BE2C (cell line): ENCODE measurements at places on chromosomes 2 and 18.

DNA sequence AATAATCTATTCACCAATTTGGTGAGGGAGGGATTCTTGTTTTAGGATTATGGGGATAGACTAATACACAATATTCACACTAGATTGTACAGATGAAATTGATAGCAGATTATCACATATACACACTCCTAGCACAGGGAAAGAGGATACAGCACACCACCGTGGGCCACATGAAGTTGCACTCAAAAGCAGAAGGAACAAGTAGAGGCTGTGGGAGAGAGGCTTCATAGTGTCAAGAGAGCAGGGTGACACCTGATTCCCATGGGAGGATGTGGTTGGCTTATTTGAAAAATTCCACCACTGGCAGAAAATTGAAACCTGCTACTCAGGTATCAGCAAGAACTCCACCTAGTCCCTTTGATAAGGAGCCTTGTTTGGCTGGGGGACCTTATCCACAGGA lies 395.6 kb downstream of the SPAG16 start:
- DNase-seq: no peak

DNA sequence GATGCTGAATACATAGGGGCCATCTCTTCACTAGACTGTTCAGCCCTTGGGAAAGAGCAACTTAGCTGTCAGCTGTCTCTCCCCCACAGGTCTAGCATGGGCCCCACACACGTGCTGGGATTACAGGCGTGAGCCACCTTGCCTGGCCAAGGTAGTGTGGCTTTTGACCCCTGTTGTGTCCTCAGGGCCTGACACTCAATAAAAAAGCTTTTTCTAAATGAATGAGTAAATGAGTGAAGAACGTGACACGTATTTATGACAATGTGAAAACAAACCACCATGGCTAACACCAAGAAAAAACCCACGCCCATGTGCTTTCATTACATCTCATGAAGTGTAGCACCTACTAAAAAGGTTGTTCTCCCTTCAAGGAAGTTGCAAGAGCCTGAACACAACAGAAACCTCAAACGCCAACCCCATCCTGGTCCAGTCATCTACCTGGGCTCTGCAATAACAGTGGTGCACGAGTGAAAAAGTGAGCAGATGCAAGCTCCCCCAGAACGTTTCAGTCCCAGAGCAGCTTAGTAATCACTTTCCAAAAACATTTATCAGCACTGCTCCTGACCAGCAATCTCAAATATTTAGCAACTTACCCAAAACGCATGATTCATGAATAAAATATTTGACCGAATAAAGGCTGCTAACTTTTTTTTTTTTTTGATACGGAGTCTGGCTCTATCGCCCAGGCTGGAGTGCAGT lies 3.4 kb downstream of the WDFY1 start:
- no peak for DNase-seq

DNA sequence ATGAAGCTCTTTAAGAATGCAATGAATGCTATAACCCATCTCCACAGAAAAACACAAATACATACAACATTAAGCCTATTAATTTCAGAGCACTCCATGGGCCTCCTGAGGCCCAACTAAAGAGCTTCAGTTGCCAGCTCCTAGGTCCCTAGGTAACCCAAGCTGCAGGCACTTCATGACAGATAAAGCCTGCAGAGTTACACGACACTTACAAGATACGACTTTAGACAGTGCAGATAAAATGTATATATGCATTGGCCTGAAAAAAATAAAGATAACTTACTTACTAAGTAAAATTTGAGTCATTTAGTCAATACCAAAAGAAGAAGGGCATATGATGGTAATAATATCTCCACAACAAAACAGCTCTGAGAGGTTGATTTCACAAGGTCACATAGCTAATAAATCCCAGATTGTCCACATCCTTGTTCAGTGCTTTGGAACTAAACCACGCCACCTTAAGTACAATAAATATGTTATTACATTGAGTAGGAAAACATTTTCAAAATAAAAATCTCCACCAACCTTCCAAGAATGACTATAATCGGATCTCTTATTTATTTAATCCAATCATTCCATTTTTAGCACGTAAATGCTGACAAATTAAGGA lies 3.4 kb downstream of the MAP4K3 start:
- no peak for DNase-seq

DNA sequence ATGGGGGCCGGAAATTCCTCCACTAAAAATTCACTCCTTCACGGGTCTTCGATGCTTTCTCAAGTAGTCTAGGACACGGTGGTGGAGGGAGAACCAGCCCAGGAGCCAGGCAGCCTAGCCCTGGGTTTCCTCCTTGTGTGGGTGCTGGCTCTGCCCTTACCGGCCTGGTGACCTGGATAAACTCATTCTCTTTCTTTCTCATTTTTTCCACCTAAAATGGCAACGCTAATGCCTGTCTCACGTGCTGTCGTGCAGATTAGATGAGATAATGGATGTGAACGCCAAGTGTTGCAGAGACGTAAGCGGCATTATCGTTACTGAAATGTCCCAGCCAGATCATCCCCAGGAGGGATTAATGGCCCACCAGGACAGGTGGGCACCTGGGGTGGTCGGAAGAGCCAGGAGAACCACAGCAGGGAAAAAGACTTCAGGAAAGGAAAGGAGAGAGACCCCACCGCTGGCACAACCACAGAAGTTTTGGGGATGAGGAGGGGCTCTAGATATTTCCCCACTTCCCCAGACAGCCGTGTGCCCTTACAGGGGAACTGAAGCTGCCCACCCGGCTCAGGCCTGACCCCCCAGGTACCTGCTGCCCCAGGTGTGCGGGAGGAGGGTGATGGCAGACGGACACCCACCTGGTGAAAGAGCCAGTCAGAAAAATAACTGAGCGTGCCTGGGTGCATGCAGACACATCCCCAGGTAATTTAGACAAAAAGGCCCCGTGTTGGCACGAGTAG lies 100.8 kb upstream of the ASAP2 start:
- no peak for DNase-seq

DNA sequence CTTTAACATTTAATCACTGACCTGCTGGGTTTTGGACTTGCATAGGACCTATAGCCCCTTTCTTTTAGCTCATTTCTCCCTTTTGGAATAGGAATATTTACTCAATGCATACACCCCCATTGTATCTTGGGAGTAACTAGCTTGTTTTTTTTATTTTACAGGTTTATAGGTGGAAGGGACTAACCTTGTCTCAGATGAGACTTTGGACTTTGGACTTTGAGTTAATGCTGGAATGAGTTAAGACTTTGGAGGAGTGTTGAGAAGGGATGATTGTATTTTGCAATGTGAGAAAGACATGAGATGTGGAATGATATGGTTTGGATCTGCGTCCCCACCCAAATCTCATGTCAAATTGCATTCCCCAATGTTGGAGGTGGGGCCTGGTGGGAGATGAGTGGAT lies 43.2 kb upstream of the SPATS2L start:
- no peak for DNase-seq

- DNase-seq: no peak
Observed at GRCh38 chr2:30235008-30235655, 3.8 kb downstream of the LBH start.

GRCh38 chr2:1550076-1550475 lies 136.8 kb downstream of the TPO start:
- DNase-seq: no peak

GRCh38 chr18:36187826-36188721 lies 777 bp downstream of the MOCOS start:
- DNase-seq: no peak

- no peak for DNase-seq
Observed at GRCh38 chr18:31301201-31301655, 16.7 kb upstream of the DSG1 start.

DNA sequence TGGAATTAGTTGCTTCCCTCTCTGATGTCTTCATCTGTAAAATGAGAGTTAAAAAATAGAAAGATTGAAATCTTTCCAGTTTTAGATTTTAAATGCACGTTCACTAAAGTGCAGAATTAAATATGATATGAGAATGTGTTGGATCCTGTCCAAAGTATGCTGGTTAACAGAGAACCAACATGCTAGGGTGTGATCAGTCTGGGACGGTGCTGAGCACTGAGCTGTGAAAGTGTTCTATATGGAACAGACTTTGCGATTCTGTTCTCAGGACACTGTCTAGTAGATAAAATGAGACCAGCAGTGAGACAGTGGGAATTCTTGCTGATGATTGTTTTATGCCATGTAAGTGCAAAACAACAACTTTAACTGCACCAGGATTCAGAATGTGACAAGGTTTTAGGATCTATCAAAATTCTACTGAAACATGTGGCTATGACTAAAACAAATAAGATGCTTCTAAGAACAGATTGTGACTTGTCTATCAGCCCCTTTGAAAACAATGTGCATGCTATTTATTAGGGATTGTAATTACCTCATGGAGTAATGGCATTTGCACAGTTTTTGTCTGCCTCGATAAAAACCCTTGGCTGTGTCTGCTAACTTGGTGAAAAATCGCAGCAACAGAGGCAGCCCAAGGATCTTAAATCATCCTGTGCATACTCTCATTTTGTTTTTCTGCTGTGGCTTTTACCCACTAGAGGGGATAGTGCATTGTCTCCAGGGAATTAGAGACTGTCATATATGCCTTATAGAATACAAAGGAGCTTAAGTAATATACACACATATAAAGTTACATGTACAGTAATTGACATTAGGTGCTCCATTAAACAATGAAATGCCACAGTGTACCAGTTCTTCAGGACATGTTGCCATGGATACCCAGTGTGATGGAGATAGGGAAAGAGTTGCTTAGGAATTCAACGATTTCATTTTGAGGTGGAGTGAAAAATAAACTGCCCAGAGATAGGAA lies 55.1 kb downstream of the MAP3K20 start:
- DNase-seq: no peak

GRCh38 chr2:195320413-195320973 lies 336.5 kb upstream of the SLC39A10 start:
- no peak for DNase-seq

DNA sequence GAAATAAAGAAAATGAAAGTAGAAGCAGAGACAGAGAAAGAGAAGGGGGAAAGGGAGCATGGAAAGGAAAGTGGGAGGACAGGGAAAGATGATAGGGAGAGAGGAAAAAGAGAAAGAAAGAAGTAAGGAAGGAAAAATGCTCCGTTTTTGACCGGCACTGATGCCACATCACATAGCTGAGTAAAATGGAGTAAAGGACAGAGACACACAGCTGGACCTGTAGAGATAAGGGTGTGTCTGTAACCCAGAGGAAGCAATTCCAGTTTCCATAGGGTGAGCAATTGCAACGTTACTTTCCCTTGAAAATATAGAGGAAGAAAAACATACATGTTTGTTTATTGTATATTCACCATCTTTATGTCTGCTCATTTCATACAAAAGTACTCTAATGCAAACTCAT lies 1866.9 kb upstream of the PIK3C3 start:
- DNase-seq: no peak

- no peak for DNase-seq
Observed at GRCh38 chr18:68937029-68937599, 139.2 kb downstream of the CCDC102B start.

GRCh38 chr2:140586379-140586778 lies 1544.4 kb downstream of the LRP1B start:
- DNase-seq: peak; percentile 30

GRCh38 chr2:39942950-39943349 lies 163.9 kb upstream of the THUMPD2 start:
- DNase-seq: no peak

GRCh38 chr2:88880441-88880953 lies 189.0 kb downstream of the RPIA start:
- peak; percentile 27 for DNase-seq
